ENCODE measurements at places on chromosomes 16 and 17.

DNA sequence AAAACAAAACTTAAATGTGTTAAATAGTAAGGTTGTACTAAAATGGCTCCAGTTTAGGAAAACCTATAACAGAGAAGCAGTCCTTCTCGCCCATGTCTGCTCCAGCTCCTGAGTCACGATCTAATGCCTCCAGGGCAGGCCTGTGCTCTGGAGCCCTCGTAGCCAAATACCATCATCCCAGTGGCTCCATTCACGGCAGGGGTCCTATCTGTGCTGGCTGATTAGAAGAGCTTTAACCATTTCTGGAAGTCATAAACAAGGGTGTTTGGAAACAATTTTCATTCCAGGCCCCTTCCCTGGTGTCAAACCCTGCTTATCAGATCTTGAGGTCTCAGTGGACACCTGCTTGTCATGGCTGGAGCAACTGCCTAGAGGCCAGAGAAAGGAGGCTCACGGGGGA is 336.9 kb downstream of the SOX9 start:
- DNase-seq, result no peak

GRCh38 chr16:72989579-72990551 is 58.1 kb downstream of the ZFHX3 start:
- no peak for DNase-seq

DNA sequence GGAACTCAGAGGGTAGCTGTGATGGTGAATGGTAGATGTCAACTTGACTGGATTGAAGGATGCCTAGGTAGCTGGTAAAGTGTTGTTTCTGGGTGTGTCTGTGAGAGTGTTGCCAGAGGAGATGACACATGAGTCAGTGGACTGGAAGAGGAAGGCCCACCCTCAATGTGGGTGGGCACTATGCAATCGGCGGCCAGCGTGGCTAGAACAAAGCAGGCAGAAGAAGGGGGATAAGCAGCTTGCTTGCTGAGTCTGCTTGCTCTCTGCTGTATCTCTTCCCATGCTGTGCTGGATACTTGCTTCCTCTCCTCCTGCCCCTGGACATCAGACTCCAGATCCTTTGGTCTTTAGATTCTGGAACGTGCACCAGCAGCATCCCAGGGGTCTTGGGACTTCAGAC is 128.1 kb downstream of the AIPL1 start:
- no peak for DNase-seq

- DNase-seq, result no peak
Measured at GRCh38 chr16:27838536-27839175, 224.9 kb downstream of the GSG1L start.

DNA sequence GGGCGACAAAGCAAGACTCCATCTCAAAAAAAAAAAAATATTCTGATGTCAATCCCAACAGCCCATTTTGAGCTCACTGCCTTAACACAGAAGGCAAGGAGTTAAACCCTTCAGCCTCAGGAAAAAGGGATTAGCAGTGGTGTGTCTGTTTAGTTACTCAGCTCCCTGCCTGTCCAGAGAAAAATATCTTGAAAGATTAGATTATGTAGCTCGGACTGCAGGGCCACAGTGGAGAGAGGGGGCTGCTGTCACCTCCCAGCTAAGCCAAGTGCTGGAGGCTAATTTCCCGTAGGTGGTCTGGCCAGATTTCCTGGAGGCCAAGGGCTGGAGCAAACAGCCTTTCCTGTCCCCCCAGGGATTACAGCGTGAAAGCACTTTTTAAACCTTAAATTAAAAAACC is 50.3 kb downstream of the C16orf95 start:
- DNase-seq, result no peak

DNA sequence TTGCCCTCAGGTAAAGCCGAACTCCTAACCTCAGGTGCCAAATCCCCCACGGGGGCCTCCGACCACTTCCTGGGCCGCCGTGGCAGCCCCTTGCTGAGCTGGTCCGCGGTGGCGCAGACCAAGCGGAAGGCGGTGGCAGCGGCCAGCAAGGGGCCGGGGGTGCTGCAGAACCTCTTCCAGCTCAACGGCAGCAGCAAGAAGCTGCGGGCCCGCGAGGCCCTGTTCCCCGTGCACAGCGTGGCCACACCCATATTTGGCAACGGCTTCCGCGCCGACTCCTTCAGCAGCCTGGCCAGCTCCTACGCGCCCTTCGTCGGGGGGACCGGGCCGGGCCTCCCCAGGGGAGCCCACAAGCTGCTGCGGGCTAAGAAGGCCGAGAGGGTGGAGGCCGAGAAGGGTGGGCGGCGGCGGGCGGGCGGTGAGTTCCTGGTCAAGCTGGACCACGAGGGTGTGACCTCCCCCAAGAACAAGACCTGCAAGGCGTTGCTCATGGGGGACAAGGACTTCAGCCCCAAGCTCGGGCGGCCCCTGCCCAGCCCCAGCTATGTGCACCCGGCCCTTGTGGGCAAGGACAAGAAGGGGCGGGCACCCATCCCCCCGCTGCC is 51.6 kb downstream of the ACTG1 start:
- no peak for DNase-seq

DNA sequence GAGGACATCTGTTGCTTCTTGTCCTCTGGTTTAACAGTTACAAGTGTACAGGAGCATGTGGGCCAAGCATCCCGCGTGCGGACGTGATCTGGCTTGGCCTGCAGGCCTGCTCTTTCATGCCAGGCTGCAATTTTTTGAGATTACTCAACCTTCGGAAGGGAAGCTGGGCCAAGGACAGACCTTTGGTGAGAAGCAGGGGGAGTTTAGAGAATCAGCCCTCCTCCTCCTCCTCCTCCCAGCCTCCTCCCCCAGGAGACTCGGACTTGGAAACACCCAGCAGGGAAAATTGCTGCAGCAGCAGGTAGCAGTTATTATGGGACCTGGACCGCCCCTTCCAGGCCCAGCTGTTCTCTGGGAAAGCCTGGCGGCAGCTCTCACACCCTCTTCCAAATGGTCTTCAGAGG is 5.1 kb upstream of the KLHL36 start:
- DNase-seq, result no peak

- peak; percentile 92 for DNase-seq
Measured at GRCh38 chr17:57035971-57036481, 49.0 kb upstream of the AKAP1 start.

GRCh38 chr16:1457489-1458245 is 13.3 kb upstream of the CCDC154 start:
- DNase-seq, result no peak

DNA sequence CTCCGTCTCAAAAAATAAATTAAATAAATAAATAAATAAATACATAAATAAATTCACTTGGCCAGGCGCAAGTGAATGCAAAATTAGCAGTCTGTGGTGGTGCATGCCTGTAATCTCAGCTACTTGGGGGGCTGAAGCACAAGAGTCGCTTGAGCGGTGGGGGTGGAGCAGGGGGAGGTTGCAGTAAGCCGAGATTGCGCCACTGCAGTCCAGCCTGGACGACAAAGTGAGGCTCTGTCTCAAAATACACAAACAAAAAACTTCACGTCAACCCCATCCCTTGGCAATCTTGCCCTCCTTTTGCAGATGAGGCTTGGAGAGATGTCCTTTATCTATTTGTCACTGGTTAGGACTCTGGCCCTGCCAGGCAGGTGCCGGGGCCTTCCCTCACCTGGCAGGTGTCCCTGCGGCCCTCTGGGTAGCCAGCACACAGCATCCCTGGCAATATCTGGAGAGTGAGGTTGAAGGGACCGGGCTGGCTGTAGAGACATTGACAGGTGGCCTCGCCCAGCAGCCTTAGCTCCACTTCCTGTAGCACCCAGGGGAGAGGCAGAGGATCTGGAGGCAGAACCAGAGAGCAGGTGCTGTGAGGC is 4.4 kb downstream of the PRSS36 start:
- no peak for DNase-seq

- DNase-seq, result no peak
Measured at GRCh38 chr17:6069539-6070429, at the start of gene WSCD1. Gene WSCD1, plus strand, starts transcription at chr17:6070379. Its CDS starts 10,280 bp downstream, at chr17:6080659.

DNA sequence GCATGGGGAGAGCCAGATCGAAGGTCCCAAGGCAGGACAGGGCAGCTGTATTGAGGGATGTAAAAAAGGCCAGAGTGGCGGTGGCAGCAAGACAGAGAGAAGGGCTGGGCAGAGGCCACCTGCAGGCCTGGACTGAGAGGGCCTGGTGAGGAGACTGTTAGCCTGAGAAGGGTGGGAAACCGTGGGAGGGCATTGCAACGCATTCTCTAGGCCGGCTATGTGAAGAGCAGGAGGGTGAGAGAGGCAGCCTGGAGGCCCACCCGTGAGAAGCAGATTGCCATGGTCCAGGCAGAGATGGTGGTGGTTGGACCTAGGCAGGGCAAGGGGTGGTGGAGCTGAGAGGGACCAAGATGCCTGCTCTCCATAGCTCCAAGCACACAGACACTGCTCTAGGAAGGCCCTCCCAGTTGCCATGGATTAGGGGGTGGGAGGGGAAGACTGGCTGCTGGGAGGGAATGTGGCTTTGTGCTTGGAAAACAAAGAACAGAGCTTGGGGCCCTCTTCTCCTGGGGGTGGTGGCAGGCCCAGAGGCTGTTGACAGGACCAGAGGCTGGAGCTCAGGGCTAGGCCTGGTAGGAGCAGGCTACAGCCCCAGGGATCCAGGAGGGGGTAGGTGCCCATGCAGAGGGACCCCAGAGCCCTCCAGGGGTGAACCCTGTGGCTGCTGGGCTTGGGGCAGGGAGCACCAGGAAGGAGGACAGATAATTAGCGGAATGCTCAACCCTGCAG is 12.4 kb upstream of the TCAP start:
- no peak for DNase-seq

GRCh38 chr17:6420173-6420641 is 14.7 kb downstream of the AIPL1 start:
- peak; percentile 15 for DNase-seq

DNA sequence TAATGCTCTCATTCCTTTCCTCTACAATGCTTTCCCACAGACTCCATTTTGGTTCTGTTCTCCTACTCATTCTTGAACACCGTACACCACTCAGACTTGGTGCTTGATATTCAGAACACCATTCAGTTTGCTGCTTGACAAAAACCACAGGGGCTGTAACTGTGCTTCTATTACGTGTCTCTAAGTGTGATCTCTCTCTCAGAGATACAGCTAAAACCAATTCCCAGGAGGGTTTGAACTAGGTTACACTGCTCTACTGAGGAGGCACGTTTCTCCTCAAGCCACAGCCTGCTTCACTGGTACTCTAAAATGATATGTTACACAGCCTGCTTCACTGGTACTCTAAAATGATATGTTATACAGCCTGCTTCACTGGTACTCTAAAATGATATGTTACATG is 175.7 kb downstream of the CEP112 start:
- DNase-seq, result no peak

- DNase-seq, result no peak
Measured at GRCh38 chr16:57060323-57061083, 31.9 kb upstream of the CPNE2 start.

DNA sequence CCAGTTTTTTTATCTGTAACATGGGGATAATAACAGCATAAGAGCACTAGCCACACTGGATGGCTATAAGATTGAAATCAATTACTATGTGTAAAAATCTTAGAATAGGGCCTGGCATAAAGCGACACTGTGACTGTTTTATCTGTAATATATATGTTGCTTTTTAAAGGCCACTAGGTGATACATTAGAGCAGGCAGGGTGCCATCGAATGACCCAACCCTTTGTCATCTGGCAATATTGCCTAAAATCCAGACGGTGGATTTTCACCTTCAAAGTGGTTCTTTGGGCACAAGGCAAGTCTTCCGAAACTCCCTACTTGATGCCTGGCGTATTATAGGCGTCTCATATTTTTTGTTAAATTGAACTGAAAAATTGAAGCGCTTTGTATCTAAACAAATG is 69.1 kb downstream of the PRKCA start:
- no peak for DNase-seq

DNA sequence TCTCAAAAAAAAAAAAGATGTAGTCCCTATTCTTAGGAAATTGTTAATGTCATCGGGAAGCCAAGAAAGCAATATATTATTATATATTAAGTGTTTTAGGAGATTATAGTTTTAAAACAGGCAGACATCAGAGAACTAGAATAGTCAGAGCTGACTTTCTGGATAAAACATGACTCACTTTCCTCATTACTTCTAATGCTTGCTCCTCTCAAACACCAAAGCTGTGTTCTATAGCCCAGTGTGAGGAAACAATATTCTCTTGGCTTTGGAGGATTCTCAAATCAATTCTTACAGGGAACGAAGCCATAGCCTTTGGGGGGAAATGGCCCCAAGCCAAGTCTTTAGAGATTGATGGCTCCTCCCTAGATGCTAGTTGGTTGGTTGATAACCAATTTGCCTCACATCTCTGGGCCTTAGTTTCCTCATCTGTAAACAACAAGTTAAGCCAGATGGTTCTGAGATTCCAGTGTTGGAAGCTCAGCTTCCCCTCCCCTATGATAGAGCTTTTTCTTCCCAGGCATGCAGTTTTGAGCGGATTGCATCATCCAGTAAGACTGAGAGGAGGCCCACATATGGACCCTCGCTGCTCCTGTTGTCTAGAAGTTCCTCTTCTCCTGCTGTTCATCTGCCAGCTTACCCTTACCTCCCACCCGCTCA is 12.4 kb downstream of the NMT1 start:
- no peak for DNase-seq

GRCh38 chr16:59527206-59527997 is 793.3 kb upstream of the GOT2 start:
- no peak for DNase-seq

- DNase-seq, result no peak
Measured at GRCh38 chr16:70480127-70481105, 26.0 kb downstream of the FCSK start.

DNA sequence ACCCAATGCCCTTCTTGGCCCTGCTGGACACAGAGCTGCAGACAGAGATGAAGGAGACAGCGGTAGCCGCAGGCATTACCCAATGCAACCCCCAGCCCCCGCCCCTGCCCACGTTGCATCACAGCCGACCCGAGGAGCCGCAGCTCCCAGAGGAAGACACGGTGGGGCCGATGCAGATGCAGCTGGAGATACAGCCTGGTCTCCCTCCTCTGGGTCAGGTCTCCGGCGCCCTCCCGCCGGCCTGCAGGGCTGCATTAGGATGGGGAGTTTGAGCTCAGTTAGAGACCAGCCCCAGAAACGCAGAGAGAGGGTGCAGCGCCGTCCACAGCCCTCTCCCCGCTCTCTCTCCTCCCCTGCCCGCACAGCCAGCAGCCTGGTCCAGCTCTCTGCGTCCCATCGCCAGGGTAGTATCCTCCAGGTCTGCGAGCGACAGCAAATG is 19.4 kb upstream of the UBE2I start:
- DNase-seq, result no peak

GRCh38 chr17:35542990-35543389 is 5.5 kb upstream of the SLFN12L start:
- no peak for DNase-seq

- DNase-seq, result no peak
Measured at GRCh38 chr17:39325528-39326240, 75.7 kb downstream of the FBXL20 start.

GRCh38 chr17:71032746-71033273 is 863.5 kb downstream of the KCNJ2 start:
- DNase-seq, result no peak
